ENCODE measurements at places on chromosomes 12 and 14.
A peak's percentile ranks its signal among the peaks of the same experiment; 100 is the strongest.

DNA sequence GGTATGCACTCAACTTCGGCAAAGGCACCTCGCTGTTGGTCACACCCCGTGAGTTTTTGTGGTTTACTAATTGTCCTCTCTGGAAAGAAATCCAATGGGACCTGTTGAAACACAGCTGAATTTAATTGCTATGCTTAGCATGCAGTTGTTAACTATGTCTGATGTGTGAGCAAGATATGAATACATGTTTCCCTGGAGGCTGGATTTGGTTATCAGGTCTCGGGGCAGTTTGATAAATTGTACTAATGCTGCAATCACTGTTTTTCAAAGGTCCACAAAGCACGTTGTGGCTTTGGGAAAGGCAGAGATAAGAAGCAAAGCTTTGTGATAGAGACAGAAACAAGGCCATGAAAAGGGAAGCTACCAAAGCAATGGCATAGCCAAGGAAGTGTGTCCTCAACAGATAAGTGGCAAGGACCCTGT is 91.3 kb downstream of the DAD1 start:
- no peak for DNase-seq

DNA sequence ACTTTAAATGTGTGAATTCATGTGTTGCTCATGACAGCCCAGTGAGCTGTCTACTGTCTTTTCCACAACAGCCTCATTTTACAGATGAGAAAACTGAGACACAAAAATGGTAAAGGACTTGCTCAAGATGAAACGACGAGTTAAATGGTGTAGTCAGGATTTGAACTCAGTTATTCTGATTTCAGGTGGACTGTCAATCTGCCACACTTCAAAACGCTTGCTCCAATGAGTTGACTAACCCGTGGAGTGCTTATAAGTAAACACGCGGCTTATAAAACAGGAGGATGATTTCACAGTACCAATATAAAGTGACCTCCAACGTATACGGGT is 652 bp upstream of the POLE2 start:
- DNase-seq, result no peak

DNA sequence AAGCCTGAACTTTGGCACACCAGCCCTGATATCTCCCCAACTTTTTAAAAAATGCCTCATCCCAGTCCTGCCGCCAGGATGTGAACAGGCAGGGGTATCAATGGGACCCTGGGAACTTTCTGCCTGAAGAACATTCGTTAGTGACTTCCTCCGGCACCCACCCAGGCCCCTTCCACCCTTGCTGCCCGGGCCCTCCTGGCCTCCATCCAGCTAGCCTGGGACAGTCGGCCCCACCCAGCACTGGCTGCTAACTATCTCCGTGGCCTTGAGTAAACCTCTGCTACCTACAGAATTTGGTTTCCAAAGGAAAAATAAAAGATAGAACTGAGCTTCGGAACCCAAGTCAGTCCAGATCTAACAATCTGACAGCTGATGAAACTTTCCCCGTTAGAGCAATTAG is 14.3 kb downstream of the SCARB1 start:
- DNase-seq, result no peak

- DNase-seq, result no peak
Measured at GRCh38 chr12:47307680-47308399, 228.1 kb upstream of the AMIGO2 start.

GRCh38 chr12:12019881-12020280 is 50.9 kb upstream of the BCL2L14 start:
- DNase-seq, result no peak

GRCh38 chr14:93891756-93892504 is 35.2 kb upstream of the FAM181A start:
- no peak for DNase-seq

DNA sequence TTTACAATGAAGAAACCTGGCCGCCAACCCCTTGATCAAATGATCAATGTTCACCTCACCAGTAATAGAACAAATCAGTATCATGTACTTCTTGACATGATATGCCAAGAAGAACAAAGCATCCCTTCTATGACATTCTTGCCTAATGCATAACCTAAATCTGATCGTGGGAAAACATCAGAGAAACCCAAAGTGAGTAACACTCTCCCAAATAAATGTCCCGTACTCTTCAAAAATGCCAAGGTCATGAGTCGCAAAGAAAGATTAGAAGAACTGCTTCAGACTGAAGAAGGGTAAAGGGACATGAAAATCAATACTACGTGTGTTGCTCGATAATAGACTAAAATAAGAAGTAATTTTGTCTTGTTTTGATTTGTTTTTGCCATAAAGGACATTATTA is 11.4 kb upstream of the SLC25A3 start:
- no peak for DNase-seq

DNA sequence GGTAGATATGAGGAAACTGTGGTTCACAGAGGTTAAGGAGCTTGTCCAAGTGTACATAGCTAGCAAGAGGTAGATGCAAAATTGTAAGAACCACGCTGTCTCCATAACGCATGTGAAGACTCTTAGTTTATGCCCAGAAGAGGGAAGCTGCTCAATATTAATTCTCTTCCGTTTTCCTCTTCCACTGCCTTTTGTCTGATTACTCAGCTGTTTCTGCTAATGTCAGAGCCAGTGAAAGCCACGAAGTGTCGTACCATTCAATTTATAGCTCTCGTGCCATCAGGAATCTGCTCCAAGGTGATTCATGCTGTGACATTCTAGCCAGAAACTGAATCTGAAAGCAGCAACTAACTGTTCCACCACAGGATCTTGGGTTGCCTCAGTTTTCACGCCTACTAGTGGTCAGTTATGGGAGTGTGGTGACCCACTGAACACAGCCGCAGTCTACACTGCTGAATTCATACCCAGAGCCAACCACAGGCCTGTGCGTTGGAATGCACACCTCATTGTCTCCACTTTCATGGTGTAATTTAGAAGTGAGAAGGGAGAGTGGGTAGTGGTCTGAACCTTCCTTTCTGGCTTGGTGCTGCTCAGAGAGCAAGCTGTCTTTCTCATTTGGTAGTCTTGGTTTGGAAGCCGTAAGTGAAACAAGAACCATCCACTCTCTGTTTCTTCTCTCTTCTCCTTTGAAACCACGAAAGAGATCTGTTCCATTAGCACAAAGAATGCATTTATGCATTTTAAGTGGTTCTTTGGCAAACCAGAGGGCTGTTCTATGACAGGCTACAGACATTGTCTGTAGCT is 74.2 kb upstream of the NAP1L1 start:
- no peak for DNase-seq

DNA sequence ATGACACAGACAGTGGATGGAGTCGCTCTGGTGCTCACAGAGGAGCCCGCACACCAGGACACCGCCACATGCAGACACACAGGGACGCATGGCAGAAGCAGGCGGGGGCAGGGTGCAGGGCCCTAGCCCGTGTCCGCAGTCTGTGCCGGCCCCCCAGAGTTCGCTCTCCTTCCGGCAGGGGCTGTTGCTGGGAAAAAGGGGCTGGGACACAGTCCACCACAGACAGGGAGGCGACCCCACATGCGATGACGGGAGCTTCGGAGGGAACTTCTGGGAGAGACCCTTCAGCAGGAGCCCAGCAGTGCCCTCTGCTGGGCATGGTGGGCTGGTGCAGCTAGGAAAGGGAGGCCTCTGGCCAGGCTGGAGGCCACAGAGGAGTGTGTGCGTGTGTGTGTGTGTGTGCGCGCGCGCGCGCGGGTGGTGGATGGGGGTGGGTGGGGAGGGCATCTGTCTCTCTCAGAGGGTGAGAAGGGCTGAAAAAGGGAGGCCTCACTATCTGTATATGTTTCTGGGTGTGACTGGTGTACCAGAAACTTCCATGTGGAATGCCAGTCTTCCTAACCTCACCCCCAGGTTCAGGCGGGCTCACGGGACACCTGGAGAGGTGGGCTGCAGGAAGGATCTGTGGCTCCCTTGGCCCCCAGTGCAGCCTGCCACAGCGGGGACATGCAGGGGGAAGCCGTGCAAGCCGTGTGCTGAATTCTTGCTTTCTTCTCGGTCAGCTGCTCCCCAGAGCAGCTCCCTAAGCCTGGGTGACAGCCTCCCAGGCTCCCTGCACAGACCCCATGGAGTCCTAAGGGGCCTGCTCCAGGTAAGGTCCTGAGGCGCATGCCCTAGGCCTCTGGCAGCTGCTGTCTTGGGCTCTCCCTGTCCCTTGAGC is 60.7 kb downstream of the PLEKHG3 start:
- DNase-seq, result peak; percentile 89

GRCh38 chr14:86221000-86221399 is 691.1 kb downstream of the FLRT2 start:
- DNase-seq, result no peak

GRCh38 chr12:5000204-5000603 is 43.5 kb upstream of the KCNA5 start:
- no peak for DNase-seq

- DNase-seq, result no peak
Measured at GRCh38 chr12:11876307-11876706, 194.4 kb upstream of the BCL2L14 start.

DNA sequence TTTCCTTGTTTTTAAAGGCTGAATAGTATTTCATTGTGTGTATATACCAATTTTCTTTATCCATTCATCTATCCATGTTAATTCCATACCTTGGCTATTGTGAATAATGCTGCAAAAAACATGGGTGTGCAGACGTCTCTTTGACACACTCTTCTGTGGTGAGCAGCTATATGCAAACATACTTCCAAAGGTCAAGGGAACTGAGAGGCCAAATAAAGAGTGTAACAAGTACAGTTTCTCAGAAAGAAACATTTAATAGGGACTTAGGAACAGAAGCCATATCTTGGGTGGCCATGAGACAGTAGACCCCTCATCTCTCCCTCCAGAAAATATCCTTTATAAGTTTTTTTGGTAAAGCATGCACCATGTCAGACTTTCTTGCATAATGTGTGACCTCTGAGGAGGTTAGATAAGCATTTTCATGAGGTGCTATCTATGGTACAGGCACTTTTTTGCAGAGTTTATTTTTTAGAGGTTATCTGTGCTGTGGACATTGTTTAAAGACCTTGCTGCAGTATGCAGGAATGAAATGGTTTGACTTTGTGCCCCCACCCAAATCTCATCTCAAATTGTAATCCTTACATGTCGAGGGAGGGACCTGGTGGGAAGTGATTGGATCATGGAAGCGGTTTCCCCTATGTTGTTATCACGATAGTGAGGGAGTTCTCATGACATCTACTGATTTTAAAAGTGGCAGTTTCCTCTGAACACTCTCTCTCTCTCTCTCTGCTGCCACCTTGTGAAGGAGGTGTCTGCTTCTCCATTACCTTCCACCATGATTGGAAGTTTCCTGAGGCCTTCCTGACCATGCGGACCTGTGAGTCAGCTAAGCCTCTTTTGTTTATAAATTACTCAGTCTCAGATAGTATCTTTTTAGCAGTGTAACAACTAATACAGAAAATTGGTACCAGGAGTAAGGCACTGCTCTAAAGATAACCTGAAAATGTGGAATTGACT is 1202.3 kb downstream of the GALC start:
- DNase-seq, result no peak

DNA sequence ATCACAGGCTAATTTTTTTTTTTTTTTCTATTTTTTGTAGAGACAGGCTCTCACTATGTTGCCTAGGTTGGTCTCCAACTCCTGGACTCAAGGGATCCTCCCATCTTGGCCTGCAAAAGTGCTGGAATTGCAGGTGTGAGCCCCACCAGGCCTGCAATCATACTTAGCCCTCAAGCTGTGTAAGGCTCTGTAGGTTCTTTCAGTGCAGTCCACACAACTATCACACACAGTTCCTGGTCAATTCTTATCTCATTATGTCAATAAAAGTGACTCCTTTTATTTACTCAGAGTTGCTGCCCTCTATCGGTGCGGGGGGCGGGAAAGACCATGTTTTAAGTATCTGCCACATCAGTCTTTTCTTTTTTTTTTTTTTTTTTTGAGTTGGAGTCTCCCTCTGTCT is 29.0 kb downstream of the SLC2A3 start:
- no peak for DNase-seq

GRCh38 chr14:38987781-38988180 is 115.3 kb downstream of the SEC23A start:
- DNase-seq, result no peak

GRCh38 chr14:89349171-89350008 is 67.6 kb downstream of the FOXN3 start:
- DNase-seq, result peak; percentile 99

DNA sequence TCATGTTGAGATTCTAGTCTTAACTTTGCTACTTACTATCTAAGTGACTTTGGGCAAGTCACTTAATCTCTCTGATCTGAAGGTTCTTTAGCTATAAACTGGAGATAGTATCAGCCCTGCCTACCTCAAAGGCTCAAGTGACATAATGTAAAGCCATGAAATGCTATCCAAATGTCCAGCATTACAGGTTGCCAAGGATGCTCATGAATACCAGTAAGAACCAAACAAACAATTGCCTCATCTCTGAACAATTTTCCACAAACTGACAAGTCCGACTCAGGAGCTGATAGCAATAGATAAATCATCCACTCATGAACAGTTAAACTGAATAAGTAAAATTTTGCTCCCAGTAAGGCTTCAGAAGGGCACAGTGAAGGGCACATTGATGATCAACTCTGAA is 51.5 kb downstream of the LMNTD1 start:
- no peak for DNase-seq

DNA sequence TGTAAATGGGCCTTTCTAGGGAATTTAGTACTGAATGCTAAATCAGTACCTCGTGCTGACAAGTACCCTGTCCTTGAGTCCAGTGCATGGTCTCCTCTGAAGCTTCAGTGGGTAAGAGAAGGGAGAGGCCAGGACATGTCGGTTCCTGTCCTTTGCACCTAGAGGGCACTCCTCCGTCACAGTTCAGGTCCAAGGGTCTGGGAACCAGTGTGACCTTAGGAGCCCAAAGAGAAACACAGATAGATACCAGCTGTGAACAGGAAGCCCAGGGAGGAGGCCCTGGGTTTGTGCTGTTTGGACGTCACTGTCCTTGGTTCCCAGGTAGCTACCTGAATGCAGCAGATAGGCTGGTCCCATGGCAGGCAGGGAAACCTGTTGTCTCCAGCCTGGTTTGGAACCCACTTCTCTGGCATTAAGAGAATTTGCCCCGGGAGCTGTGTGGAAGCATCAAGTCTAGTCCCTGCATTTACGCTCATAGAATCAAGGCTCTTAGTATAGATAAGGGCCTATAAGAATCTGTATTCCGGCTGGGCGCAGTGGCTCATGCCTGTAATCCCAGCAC is 3.9 kb upstream of the FGF23 start:
- DNase-seq, result no peak

GRCh38 chr14:92686900-92687427 is 61.5 kb downstream of the LGMN start:
- DNase-seq, result peak; percentile 90

DNA sequence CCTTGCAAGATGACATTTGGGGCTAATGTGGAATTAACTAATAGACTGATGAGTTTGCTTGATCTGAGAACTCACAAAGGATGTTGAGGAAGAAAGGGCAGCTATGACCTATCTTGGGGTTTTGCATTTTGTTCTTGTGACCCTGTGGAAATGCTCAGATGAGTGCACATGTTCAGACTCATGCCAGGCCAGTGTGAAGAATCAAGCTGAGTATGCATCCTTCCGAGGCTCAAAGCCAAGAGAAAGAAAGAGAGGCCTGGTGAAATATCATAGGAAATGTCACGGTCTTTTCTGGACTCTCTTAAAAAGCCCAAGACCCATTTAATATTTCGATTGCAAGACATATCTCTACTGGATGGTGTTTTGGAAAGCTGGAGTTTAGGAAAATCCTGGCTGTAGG is 96.3 kb downstream of the CACNA1C start:
- DNase-seq, result no peak

- DNase-seq, result no peak
Measured at GRCh38 chr14:89384023-89384422, 33.0 kb downstream of the FOXN3 start.

- no peak for DNase-seq
Measured at GRCh38 chr14:77031759-77032490, 3.4 kb upstream of the IRF2BPL start.

- DNase-seq, result no peak
Measured at GRCh38 chr12:92495108-92495507, 207.7 kb upstream of the PLEKHG7 start.

- no peak for DNase-seq
Measured at GRCh38 chr12:32161058-32161457, 54.4 kb downstream of the BICD1 start.

Measured in brain (organoid and tissue), 16 donors.